Activated naive CD8-positive, alpha-beta T cell treated with anti-CD3 and anti-CD28 coated beads, Interleukin-2, amount 50 U/mL, for 16 hours (primary cell): ENCODE measurements at places on chromosomes 12 and 14.

DNA sequence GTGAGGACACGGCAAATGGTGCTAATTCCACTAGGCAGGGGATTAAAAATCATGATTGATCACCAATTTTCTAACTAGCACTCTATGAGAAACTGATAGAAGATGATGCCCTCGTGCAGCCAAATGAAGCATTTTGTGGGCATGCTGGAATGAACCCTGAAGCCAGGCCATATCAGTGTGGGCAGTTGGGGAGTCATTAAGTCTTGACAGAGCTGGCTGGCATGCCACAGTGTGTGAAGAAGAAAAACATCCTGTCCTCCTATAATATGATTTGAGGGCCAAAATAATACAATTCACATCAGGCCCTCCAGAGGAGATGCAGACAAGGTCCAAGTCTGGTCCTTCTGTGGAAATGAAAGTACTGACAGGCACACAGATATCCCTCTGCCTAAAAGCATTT is 107.1 kb downstream of the TMTC1 start:
- no peak for DNase-seq

DNA sequence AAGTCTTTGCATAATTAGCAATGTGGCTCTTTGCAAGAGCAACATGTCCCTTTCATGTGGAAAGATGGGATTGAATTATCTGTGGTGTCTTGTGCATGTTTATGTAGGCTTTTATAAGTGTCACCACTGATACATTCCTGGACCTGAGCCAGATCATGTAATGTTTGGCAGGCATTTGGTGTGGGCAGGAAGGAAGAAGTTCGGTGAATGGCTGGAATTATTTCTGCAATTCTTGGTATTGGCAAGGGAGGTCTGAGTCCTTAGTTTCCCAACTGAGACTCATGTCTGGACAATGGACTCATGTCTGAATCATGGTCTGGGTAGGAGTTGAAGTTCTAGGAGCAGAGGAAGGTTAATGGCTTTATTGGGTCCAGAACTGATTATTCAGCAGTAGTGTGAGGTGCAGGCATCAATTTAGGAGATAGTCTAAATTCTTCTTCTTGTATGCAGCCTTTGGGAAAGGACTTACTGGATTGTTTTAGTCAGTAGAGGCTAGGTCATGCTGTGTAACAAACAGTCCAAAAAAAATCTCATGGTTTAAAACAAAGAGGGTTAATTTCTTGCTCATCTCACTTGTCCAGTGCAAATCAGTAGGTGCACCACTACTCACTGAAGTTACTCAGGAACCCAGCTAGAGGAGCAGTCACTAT is 186.5 kb upstream of the LHX5 start:
- DNase-seq: no peak

DNA sequence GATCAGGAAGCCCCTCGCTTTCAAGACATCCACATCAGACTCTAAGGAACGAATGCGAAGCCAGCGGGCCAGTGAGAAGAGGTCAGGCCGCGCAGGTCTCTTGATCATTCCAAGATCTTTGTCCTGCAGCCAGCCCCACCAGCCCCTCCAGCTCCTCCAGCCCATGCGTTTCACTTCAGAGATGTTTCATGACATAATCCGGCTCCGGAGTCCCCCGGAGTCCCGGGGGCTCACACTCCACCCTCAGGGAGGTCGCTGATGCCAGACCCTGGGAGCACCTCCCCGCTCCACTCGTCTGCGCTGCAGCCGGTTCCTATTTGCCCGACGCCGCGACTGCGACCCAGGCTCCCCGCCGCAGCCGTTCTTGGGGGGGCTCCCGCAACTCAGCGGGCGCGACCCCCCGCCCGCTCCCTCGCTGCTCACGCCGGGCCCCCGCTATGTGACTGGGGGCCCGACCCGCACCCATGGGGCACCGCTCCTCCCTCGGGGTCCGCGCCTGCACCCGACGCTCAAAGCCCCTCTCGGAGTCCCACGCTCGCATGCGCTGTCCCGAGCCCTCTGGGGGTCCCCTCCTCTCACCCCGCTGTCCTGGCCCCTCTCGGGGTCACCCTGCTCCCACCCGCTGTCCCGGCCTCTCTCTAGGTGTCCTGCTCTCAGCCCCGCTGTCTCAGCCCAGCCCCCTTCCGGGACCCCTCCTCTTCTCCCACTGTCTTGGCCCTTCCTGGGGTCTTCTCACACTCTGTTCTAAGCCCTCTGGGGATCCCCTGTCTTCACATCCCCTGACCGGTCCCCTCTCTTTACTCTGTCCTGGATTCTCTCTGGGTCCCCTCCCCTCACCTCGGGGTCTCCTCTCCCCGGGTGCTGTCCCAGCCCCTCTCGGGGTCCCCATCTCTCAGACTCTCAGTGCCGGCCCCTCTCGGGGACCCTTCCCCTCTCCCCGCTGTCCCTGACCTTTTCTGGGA is 1.1 kb downstream of the TAOK3 start:
- no peak for DNase-seq

DNA sequence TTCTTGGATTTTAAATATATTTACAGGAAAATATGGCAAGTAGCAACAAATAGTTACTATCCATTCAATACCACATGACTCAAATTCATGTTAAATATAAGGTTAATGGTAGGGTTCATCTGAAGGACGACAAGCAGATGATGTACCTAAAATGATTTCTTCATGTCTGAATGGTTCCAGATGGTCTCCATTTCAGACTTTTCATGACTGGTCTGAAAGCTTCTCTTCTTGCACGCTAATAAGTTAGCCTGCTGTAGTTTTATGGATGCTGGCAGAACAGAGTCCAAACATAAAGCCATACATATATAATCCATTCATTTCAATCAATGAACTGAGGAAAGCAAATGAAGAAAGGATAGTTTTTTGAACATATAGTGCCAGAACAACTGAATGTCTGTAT is 257.0 kb upstream of the MGAT4C start:
- DNase-seq: no peak

- no peak for DNase-seq
Measured at GRCh38 chr12:58521796-58522195, 398.5 kb downstream of the LRIG3 start.
